ENCODE measurements at places on chromosomes 4 and X.

GRCh38 chr4:90027565-90027964 lies 99.6 kb upstream of the CCSER1 start:
- no peak for DNase-seq

DNA sequence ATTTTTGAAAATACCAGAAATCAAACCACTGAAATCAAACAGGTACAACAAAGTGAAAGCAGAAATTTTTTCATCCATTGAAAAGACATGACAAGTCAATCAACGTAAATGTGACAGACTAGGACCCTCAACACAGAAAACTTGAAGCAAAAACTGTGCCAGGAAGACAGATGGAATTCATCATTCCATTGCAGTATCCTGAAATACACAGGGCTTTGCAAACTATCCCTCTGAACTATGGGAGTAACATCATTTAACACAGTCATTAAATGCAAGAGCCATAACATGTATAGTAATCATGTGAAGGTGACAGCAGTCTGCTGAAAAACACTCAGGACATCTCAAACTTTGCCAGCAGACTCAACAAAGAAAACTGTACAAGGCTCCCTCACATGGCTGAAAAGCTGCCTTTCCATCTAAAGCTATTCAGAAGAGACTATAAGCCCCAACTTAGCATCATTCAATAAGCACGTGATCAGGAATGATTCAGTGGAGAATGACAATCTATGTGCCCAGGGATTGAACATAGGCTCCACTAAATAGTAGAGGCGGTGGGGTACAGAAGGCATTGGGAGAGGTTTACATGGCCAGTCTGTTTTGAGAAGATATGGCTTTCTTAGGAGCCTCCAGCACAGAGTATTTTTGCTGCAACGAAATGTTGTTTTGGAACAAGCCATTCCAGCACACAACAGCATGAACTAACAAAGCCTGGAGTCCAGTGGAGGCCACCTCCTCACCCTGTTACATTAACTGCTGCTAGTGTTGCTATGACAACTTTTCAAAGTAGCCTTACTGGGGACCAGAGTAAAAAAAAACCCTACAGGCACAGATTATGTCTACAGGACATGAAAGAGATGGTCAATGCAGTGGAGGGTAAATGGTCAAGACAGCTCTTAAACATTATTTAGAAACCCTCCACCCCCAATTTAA lies 274.5 kb upstream of the NOCT start:
- no peak for DNase-seq

- no peak for DNase-seq
These were observed 20.3 kb downstream of the TBC1D14 start for GRCh38 chr4:6929812-6930464.

DNA sequence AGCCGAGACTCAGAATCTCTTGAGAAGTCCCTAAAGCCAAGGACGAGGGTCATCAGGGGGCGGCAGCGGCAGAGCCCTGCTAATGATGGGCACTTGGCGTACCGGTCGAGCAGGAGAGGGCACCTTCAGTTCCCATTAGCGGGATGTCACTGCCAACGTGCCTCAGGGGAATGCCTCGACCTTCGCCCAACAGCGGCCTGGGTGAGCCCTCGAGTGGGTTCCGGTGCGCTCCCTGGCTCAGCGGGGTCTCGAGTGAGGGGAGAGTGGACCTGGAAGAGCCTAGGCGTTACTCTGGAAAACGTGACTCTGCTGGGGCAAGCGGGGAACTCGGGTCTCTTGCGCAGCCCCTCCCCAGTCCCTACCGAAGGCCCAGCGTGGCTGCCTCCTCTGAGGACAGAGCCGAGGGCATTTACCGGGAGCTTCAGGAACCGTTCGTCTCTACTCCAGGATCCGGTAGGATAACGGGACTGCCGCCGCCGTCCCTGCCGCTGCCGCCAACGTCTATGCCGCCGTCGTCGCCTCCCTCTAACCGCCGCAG lies 36.9 kb downstream of the PGRMC1 start:
- DNase-seq = no peak

GRCh38 chr4:140426610-140427105 lies 790 bp downstream of the CLGN start:
- no peak for DNase-seq

DNA sequence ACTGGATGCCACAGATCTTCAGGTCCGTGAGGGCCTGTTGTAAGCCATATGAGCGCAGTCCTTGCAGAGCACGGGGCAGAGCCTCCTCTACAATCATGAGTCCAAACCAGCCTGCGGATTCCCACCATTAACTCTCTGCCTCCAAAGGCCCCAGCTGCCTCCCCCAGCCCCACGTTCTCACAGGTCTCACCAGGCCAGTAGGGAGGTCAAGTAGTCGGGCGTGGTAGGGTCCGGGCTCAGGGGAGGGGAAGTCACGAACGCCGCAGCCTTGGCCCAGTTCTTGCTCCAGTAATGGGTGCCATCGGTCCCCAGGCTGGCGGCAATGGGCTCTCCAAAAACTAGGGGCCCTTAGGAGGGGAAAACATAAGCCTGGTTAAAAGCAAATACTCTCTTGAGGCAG lies 53.6 kb downstream of the CRMP1 start:
- no peak for DNase-seq

- no peak for DNase-seq
These were observed 4.2 kb upstream of the PKD2 start for GRCh38 chr4:88003261-88003660.

GRCh38 chrX:2874222-2875135 lies 45.7 kb downstream of the GYG2 start:
- DNase-seq = no peak

- no peak for DNase-seq
These were observed 48.5 kb downstream of the FSTL5 start for GRCh38 chr4:162115333-162115732.

DNA sequence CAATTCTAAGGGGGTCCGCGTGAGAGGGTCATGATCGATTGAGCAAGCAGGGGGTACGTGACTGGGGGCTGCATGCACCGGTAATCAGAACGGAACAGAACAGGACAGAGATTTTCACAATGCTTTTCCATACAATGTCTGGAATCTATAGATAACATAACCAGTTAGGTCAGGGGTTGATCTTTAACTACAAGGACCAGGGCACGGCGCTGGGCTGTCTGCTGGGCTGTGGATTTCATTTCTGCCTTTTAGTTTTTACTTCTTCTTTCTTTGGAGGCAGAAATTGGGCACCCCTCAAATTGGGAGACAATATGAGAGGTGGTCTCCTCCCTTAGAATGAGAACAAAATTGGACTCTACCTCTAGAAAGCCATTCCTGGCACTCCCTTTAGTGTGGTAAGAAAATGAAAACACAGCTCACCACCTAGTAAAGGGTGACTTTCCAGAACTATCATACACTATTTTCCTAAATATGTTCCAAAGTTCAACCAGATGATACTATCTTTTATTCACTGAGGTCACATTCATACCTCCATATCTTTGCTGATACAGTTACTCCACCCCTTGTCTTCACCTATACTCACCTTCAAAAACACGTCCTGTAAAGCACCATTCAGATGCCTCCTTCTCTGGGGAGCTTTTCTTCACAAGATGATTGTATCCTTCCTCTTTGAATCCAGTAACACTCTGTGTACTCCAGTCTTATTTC lies 1058.3 kb upstream of the SLIT2 start:
- no peak for DNase-seq

- DNase-seq = no peak
These were observed 104.1 kb upstream of the BMP3 start for GRCh38 chr4:80926446-80926845.

- no peak for DNase-seq
These were observed 907.0 kb downstream of the RAPGEF2 start for GRCh38 chr4:160009656-160010493.

DNA sequence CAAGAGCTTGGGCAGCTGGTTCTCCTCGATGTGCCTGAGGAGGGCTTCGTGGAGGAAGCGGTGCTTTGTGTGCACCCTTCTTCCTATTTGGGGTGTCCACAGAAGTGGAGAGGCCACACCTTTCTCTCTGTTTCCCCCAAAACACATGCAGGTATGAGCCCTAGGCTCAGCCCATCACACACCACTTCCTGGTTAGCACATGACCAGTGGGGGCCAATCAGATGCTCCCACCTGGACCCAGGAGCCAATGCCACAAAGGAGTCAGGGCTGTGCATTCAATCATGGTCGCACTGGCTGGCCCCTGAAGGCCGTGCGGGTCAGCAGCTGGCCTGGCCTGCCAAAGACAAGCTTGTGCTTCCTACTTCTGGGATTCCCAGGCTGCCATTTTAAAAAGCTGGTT lies 51.4 kb downstream of the PPP2R2C start:
- DNase-seq = no peak

GRCh38 chrX:29687687-29688086 lies 527.7 kb upstream of the MAGEB2 start:
- DNase-seq = no peak

GRCh38 chr4:156693557-156693956 lies 278.0 kb downstream of the PDGFC start:
- no peak for DNase-seq

GRCh38 chr4:168514249-168514852 lies 17.5 kb downstream of the PALLD start:
- DNase-seq = no peak

DNA sequence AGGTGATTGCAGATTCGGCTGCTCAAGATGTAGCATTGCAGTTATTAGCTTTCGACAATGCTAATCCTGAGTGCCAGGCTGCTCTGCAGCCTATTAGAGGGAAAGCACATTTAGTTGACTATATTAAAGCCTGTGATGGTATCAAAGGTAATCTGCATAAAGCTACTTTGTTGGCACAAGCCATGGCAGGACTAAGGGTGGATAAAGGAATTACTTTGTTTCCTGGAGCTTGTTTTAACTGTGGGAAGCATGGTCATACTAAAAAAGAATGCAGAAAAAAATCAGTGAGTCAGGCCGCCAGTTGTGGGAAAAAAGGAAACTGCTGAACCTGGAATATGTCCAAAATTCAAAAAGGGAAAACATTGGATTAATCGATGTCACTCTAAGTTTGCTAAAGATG lies 154.9 kb upstream of the TECRL start:
- DNase-seq = peak; percentile 29

GRCh38 chr4:156663663-156664062 lies 307.9 kb downstream of the PDGFC start:
- DNase-seq = no peak

- no peak for DNase-seq
These were observed 22.0 kb downstream of the RUFY3 start for GRCh38 chr4:70743731-70744130.

DNA sequence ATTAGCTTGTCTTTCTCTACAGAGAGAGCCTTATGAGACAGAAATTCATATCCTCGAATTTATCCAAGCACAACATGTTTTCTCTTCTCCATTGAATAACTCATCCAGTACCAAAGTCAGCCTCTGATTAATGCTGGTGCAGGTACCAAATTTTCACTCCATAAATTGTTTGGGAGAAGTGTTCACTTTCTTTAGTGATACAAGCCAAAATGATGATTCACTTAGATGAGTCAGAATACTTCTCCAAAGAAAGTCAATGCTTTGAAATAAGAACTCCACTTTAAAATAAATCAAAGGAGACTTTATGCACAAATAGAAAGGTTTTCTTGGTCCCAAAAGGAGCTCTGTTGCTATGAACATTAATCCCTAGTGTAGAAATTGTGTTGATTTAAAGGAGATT lies 60.2 kb downstream of the MAOB start:
- no peak for DNase-seq

DNA sequence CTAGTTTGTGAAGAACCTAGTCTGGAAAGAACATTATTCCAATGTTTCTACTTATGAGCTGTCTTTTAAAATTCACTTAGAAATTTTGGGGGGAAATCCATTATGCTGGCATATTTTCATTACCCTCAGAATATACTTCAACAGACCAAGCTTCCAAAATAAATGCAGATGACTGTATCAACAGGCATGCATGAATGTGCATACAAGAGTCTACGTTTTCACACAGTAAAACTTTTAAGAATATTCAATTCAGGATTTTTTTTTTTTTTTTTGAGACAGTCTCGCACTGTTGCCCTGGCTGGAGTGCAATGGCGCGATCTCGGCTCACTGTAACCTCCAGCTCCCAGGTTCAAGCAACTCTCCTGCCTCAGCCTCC lies 49.7 kb downstream of the ABCG2 start:
- DNase-seq = no peak

All from epithelial cell of prostate (primary cell).